ENCODE measurements at places on chromosomes 1 and 21.

DNA sequence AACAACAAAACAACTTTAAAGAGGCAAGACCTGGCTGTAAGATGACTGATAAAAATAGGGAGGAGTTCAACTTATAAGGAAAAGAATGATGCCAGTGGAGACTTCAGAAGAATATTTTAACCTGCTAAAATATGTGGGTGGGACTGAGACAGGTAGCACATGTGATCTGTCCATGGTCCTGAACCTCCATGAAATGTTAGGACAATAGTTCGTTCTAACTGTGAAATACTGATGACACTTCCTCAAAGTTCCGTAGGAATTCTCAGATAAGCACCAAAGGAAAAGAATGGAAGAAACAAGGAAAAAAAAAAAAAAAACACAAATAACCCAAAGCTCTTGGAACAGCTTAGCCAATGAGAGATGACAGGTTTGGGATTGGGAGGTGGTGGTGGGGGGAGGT lies 44.7 kb downstream of the CDC42BPA start:
- DNase-seq: no peak

DNA sequence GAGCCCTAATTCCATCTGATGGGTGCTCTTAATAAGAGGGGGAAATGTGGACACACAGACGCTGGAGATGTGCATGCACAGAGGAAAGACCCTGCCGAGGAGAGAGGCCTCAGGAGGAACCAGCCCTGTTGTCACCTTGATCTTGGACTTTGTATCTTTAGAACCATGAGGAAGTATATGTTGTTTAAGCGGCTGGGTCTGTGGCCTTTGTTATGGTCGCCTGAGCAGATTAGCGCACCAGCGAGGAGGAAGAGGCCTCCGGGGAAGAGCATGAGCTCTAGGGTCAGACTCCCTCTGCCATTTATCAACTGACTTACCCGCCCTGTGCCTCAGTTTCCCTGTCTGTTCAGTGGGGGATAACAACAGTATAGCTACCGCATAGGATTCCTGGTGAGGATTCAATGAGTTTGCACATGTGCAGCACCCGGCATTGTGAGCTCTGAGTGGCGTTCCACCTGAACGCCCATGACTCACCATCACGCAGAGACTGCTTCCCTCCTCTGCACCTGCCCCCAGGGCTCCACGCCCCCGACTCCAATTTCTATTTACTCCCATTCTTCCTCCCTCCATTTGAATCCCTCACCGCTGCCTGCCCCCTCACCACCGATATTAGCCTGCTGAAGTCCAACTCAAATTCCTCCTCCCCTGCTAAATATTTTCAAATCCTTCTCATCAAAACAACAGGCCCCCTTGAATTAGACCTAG lies 67.2 kb downstream of the ATP5PO start:
- no peak for DNase-seq

- no peak for DNase-seq
Measured at GRCh38 chr1:1975535-1975934, 28.1 kb downstream of the CFAP74 start.

- no peak for DNase-seq
Measured at GRCh38 chr21:27076025-27076424, 109.1 kb upstream of the ADAMTS5 start.

GRCh38 chr1:119132179-119132578 lies 8.3 kb downstream of the WARS2 start:
- DNase-seq: no peak

DNA sequence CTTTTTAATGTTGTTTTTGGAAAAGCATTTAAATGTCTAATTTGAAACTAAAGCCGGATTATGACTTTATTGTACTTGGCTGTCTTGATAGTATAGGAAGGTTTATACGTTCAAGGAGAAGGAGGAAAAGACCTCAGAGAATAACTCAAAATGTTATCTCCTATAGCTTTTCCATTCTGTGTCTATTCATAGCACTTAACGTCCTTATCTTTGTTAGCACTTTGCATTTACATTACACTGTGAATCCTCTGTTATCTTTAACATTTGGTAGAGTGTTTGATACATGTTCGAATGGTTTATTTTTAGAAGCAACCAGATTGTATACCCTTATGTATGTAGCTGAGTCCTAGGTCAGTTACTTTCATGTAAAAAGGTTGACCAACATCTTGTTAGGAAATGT lies 50.8 kb upstream of the PODN start:
- DNase-seq: no peak

- DNase-seq: no peak
Measured at GRCh38 chr1:17611991-17612390, 72.5 kb downstream of the ARHGEF10L start.

- DNase-seq: no peak
Measured at GRCh38 chr1:169733924-169734323, at the start of gene SELE. TSS of gene SELE (minus strand) at chr1:169734079. CDS start at chr1:169733612, 467 bp downstream.

DNA sequence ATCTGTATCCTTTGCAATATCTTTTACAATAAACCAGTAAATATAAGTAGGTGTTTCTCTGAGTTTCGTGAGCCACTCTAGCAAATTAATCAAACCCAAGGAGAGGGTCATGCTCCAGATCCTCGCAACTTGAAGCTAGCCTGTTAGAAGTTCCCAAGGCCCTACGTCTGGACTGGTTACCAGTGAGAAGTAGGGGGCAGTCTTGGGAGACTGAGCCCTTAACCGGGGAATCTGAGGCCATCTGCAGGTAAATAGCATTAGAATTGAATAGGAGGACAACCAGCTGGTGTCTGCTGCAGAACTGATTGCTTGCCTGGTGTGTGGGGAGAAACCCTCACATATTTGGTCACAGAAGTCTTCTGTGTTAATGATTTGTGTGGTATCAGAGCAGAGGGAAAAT lies 190.5 kb downstream of the RYR2 start:
- DNase-seq: no peak

DNA sequence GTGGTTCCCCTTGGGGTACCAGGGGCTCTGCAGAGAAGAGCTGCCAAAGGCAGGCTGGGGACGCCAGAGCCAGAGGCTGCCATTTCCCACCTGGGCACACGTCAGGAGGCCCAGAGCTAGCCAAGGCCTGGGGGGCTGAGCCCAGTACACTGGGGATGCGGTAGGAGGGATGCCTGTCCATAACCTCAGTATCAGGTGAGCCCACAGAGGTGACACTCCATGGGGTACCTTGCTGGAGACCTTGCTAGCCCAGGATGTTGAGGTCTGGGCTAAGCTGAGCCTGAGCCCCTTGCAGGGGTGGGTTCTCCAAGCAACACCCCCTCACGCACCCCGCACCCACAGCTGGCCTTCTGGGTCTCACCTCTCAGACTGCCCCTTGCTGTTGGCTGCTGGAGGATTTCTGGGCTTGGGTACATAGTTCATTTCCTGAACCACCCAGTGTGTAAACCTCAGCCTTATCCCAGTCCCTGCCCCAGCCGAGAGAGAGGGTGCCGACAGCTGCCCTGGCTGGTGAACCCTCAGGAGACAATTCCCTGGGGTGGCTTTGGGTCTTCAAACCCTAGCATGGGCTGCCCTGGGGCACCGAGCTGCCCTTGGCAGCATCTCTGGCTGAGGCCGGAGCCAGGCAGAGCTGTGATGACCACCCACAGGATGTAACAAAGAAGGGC lies 92.5 kb upstream of the VAMP3 start:
- no peak for DNase-seq

GRCh38 chr1:55143684-55144083 lies 71.5 kb downstream of the USP24 start:
- peak; percentile 15 for DNase-seq

- DNase-seq: no peak
Measured at GRCh38 chr1:77757603-77758002, 2.0 kb downstream of the USP33 start.

GRCh38 chr1:175482071-175482451 lies 261.3 kb downstream of the TNR start:
- DNase-seq: no peak

DNA sequence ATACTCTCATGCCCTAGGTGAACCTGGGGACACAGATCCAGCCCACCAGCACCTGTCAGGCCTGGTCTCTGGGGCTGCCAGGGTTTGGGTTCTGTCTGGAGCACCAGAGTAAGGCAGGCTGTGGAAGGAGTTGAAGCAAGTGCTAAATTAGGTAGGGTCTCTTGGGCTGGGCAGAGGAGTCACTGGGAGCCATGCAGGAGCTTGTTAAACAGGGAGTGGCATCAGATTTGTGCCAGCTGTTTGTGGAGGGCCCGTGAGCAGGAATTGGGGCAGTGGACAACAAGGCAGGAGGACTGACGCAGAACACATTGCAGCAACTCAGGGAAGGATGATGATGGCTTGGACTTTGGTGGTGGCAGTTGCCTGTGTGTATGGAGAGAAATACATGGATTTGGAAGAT lies 56.3 kb downstream of the PTPRF start:
- no peak for DNase-seq

- DNase-seq: peak; percentile 41
Measured at GRCh38 chr1:114756009-114756892, 1.5 kb downstream of the CSDE1 start.

DNA sequence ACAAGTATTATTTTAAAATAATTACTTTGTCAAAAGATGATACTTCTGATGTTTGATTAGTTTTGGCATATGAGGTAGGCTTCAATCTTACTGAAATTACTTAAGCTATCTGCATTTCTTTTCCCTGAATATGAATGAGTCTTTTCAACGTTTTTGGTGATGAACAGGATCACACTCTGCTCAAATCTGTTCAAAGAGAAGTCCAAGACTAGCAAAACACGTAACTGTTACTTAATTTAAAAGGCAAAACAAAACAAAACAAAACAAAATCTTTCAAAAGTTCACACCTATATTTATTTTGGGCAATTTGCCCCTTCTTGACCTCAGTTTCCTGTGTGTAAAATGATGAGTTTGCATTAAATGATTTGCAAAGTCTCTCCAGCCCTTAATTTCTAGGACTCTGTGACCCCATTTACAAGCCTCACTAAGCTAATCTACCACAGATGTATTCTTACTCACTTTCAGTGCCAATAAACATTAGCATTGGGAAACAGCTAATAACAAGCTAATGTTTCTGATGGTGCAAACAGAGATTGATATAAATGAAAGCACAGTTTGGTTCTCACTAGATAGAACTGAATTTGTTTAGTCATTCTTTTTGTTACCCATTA lies 865.4 kb downstream of the LTN1 start:
- DNase-seq: no peak

DNA sequence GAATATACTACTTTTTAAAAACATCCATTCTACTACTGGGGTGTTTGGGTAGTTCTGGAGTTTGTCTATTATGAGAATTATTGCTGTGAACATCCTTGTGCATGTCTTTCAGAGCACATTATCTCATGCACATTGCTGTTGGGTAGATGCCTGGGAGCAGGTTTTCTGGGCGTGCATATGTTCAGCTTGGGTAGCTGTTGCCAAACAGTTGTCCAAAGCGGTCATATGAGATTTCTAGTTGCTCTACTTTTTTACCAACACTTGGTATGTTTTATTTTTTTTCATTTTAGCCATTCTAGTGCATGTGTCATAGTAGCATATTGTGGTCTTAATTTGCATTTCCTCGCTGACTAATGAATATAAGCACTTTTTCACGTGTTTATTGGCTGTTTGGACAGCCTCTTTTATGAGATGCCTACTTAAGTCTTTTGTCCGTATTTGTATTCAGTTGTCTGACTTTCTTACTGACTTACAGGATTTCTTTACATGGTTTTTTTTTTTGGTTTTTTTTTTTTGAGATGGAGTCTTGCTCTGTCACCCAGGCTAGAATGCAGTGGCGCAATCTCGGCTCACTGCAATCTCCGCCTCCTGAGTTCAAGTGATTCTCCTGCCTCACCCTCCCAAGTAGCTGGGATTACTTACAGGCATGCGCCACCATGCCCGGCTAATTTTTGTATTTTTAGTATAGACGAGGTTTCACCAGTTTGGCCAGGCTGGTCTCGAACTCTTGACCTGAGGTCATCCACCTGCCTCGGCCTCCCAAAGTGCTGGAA lies 18.1 kb downstream of the ZDHHC18 start:
- DNase-seq: no peak

GRCh38 chr1:113981962-113982931 lies 3.0 kb downstream of the OLFML3 start:
- DNase-seq: no peak

DNA sequence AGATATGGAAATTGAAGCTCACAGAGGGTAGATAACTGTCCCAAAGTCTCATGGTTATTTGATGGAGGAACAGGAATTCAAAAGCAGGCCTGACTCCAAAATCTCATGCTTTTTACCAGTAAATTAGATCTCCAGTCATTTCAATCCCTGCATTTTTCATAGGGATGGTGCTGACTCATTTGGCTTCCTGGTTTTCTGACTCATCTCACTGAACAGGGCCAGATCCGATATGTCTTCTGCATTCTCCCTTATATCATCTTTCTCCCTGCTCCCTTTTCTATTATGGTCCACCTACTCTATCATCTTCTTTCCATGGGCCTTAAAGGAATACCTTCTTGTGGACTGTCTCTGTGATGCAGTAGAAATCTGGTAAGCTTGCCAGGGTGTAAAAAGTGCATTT lies 187.2 kb downstream of the FGGY start:
- DNase-seq: no peak

DNA sequence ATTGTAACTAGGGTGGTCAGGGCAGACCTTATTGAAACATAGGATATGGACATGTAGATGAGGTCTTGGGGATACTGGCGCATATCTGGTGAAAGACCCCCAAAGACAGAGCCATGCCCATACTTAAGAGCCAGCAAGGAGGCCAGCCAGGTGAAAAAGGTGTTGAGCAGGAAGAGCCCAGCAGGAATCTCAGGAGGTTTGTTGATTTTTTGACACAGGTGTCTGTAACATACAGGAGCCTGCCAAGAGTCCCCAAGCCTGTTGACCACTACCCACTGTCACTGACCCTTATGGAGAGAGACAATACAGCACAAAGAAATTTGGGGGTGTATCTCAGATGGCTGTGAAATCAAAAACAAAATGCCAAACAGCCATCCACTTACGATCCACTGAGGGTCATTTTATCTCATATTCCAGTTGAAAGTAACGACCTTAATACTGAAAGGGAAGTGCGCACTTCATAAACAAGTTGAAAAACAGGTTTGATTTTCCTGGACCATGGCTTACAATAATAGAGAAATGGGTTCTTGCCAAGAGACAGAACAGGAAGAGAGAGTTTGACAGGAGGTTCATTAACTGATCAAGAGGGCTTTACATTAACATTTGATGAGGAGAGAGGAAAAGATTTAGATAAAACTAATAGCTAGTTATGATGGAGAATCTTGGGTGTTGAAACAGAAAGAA lies 163.6 kb downstream of the GLUL start:
- DNase-seq: no peak

GRCh38 chr1:90414201-90414600 lies 302.9 kb downstream of the BARHL2 start:
- no peak for DNase-seq

- DNase-seq: no peak
Measured at GRCh38 chr1:165543532-165544438, at the start of gene LRRC52. TSS of gene LRRC52 (plus strand) at chr1:165544000. CDS start at chr1:165544297, 297 bp downstream.

DNA sequence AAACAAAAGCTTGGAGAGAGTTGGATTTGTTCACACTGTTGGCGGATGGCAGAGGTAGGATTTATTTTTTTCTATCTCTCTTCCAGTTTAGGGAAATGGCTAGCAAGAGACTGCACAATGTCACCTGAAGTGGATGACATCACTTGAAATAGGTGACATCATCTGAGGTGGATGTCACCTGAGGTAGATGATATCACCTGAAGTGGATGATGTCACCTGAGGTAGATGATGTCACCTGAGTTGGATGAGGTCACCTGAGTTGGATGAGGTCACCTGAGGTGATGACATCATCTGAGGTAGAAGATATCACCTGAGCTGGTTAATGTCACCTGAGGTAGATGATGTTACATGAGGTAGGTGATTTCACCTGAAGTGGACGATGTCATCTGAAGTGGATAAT lies 413.4 kb downstream of the DSCAM start:
- DNase-seq: no peak

- DNase-seq: no peak
Measured at GRCh38 chr1:59816318-59816878, 1.6 kb downstream of the HOOK1 start.

- no peak for DNase-seq
Measured at GRCh38 chr1:59482986-59483385, 186.1 kb downstream of the FGGY start.
